ENCODE measurements at places on chromosomes 16 and 17.

DNA sequence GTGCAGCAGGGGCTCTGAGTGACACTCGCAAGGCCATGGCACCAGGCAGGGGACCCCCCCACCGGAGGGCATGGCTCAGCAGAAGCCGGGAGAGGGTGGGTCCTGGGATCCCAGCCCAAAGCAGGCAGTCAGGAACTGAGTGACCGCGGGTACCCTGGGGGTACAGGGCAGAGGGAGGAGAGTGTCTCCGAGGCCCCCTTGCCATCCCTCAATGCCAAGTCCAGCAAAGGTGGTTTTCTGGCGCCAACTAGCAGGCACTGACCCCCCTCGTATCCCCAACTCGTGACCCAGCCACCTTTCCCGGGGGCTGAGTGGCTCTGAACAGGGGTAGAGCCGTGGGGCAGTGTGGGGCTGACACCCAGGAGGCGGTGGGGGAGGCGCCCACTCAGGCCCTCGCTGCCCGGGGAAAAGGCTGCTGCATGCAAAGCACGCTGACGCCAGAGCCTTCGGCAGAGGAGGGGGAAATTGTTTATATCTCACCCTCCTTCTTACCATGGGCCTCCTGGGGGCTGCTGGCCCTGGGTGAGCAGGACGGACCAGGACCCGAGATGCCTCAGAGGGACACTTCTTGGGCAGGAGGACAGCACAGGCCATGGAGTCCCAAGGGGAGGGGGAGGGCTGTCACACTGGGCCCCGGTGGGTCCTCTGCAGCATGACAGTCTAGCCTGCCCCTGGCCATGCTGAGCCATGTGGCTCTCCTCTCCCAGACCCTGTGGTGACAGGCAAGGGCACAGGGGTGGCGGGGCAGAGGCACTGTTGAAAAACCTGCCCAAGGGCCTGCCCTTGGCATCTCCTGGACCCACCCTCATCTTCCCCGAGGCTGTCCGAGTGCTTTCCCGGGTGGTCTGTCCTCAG, 14.6 kb upstream of the ENPP7 start:
- DNase-seq, result no peak

- no peak for DNase-seq
Measured at GRCh38 chr17:42781639-42782165, 1.3 kb downstream of the WNK4 start.

DNA sequence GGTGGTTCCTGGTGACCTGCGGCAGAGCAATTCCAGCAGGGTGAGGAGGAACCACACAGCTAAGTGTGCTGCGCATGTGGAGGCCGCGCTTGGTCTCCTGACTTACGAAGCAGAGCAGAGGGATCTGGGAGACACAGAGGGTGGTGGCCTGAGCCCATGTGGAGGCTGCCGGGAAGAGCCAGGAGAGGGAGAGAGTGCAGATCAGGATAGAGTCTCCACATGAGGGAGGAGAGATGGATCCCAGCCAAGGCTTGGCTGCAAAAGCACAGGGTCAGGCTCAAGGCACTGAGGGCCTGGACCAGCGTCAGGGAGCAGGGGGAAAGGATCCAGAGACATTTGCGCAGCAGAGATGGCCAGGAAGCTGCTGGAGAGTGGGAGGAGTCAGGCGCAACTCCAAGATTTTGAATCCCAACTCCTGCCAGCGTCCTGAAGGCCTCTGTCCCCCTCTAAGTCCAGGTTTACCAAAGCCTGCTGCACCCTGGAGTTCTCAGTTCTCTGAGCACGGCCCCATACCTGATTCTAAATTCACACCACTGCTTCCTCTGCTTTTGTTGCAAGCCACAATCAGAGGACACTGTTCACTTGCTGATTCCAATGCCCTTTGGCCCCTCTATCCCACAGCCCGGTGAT, 11.3 kb upstream of the MLLT6 start:
- DNase-seq, result no peak

GRCh38 chr16:60655514-60656153, 1380.6 kb downstream of the CDH8 start:
- no peak for DNase-seq

DNA sequence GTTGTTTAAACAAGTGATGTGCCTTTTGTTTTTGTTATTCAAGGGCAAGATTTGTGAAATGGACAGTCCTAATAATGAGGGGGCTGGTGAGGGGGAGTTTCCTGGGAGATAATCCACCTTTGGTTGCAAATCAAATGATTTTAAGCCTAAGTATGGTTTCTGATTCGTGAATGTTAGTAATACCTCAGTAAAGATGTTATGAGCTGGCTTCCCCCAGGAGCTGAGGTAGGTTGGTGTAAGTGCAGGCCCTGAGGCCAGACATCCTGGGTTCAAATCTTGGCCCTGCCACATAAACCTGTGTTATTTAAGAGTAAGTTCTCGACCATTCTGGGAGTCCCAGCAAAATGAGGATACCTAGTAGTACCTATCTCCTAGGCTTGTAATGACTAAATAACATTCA, 1.5 kb downstream of the SNX29 start:
- DNase-seq, result no peak

DNA sequence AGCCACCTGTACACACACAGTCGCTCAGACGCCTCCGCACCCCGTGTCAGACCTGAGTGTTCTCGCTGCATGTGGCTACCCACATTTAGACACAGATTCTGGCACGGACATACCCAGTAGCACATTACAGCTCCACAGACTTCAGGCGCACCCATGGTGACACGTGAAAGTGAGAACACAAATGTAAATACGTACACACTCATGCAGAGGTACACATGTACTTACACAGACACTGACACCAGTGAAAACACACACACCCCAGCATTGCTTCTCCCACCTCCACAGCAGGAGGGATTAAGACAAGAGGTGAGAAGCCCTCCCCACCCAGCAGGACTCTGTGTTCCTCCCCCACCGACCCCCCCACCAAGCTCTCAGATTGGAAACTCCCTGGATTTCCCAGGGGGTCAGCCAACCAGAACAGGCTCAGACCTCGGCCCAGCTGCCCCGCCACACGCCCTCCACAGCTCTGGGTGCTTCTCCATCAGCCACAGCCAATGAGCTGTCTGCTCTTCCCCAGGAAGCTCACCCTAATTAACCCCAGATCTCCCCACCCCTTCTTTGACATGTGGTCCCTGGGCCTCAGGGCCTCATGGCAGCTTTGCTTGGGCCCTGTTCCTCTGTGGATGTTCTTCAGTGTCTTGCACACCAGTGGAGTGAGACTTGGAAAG, 5.3 kb upstream of the FOXN1 start:
- no peak for DNase-seq

GRCh38 chr16:85910854-85911247, 11.9 kb downstream of the IRF8 start:
- DNase-seq, result no peak
